ENCODE measurements at places on chromosomes 2 and 18.

- no peak for DNase-seq
Observed at GRCh38 chr2:239836021-239836765, 188.9 kb downstream of the NDUFA10 start.

DNA sequence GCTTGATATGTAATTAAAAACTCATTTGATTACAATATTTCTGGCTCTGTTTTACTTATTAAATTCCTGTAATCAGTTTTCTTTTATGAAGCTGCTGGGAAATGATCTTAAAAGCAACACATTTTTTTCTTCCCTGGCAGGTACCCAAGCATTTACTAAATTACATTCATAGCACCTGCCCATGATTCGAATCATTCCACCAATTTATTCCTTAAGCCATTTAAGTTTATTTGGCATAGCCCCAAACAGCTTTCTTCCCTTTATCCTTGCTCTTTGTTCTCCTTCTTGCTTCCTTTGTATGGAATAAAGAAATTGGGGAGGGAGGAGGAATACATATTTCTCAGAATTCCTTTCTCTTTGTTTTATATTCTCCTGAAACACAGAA is 241.3 kb downstream of the AGPS start:
- DNase-seq, result no peak

GRCh38 chr2:144015655-144016245 is 504.2 kb downstream of the ZEB2 start:
- DNase-seq, result no peak

DNA sequence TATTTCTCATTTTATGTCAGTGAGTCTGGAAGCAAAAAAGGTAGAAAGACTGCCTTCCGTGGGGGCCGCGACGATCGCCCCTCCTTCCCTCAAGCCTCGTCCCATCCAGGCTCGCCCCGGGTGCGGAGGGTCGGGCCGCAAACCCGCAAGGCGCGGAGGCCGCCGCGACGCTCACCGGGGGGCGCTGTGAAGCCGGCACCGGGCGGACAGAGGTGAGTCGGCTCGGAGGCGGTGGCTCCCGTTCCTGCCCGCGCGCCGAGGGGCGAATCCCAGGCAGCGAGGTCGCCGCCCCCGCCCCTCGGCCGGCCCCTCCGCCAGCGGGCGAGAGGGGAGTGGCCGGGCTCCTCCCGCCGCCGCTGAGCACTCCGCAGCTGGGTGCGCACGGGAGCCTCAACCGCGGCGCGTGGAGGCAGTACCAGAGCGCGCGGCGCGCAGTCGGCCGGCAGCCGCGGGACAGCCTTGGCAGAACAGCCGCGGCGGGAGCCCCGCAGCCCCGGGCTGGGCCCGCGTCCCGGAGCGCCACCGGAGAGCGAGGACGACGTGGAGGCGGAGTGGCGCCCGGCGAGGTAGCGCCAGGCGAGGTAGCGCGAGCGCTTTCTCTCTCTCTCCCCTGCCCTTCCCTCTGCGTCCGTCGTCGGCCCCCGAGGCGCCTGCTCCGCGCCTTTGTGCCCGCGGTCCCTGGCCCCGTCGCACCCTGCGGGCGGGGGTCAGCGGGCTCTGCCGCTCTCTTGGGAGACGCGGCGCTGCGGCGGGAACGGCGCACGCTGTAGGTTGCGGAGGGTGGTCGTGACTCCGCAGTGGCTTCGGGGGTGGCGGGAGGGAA is at the start of gene MYO1B:
Gene MYO1B (plus strand): TSS at position 359 of the 823 bp plus-strand sequence. CDS start 31,492 bp downstream, outside the sequence.
- peak; percentile 79 for DNase-seq

- no peak for DNase-seq
Observed at GRCh38 chr2:4828682-4829374, 863.4 kb upstream of the SOX11 start.

- DNase-seq, result no peak
Observed at GRCh38 chr2:5530011-5530696, 162.0 kb upstream of the SOX11 start.

- DNase-seq, result no peak
Observed at GRCh38 chr18:10388373-10388772, 66.1 kb upstream of the APCDD1 start.

- DNase-seq, result peak; percentile 78
Observed at GRCh38 chr2:231482806-231483391, 18.6 kb upstream of the NCL start.

GRCh38 chr2:139411236-139411635 is 631.0 kb upstream of the NXPH2 start:
- no peak for DNase-seq

DNA sequence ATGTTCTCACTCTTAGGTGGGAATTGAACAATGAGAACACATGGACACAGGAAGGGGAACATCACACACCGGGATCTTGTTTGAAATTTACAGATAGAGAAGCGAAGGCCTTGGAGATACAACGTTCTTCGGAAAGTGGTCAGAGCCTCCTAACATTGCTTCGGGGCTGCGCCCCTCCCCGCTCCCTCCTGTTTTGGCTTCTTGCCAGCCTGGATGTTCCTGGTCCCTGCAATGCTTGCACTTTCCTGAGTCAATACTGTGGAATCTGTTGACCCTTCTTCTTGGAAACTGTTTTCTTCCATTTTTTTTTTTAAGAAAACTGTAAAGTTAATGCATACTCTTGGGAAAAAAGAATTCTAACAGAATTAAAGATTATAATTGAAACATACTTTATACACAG is 360.8 kb downstream of the SOCS6 start:
- no peak for DNase-seq

GRCh38 chr2:70962211-70962884 is 16.1 kb upstream of the ANKRD53 start:
- DNase-seq, result peak; percentile 0

DNA sequence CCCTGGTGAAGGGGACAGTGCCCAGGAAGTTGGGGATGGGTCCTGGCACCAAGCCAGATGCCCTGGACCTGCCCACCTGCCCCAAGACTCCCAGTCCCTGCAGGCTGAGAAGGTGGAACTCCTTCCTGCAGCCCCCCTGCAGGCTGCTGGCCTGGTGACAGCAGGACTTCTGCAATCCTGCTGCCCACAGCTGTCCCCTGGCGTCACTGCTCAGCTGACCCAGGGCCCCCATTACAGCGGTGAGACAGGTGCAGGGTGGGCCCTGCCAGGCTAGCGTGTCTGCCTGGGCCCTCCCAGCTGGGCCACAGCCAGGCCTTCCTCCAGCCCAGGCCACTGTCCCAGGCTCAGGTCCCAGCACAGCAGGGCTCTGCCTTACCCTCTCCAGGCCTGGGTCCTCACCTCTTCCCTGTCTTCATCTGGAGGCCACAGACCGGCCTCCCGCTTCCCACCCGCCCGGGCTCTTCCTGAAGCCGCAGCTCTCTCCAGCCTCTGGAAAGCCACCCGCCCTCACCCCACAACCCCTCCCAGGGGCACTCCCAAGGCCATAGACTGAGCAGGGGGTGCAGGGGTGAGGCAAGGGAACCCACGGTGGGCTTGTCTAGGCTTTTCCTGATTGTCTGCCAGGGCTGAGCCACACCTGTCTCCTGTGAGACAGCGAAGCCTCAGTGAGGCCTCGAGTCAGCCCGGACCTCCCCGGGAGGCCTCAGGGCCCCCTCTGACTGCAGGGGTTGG is 8.8 kb upstream of the ERFE start:
- no peak for DNase-seq

- no peak for DNase-seq
Observed at GRCh38 chr2:9416962-9417316, 6.4 kb downstream of the ITGB1BP1 start.

DNA sequence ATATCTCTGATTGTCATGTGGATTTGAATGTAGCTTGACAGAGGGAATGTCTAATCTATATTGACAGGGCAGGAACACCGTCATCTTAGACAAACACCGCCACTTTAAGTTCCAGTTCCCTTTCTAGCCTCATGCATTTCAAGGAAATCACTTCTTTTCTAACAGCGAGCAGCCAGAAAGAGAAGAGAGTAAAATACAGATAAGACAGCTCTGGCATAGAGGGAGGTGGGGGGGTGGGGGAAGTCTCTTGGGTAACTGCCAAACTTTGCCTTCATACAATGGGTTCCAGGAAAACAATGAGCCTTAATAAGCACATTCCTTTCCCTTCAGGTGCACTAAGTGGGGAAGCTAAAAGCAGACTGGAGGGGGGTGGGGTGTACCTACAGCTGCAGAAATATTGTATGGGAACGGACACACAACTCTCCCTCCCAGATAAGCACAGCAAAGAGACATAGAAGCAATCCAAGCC is 37.2 kb downstream of the CASP10 start:
- DNase-seq, result peak; percentile 43

GRCh38 chr2:147031897-147032296 is 812.9 kb upstream of the ACVR2A start:
- no peak for DNase-seq

DNA sequence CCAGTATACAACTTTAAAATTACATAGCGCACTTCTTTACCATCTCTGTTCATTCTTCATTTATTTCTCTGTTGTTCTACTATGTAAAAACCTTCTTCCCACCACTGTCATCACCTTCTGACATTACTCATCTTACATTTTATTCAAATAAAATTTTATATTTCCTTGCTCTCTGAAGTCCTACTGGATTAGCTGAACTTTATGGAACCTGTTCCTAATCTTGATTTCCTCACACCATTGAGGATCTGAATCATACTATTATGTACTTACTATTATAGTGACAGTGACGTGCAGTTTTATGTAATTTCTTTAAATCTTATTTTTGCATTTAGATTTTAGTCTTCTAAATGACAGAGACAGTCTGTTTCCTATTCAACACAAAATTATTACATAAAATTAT is 98.3 kb downstream of the DYNAP start:
- no peak for DNase-seq

Measured in activated naive CD4-positive, alpha-beta T cell treated with anti-CD3 and anti-CD28 coated beads for 36 hours (primary cell).